ENCODE measurements at places on chromosomes 1 and 21.

DNA sequence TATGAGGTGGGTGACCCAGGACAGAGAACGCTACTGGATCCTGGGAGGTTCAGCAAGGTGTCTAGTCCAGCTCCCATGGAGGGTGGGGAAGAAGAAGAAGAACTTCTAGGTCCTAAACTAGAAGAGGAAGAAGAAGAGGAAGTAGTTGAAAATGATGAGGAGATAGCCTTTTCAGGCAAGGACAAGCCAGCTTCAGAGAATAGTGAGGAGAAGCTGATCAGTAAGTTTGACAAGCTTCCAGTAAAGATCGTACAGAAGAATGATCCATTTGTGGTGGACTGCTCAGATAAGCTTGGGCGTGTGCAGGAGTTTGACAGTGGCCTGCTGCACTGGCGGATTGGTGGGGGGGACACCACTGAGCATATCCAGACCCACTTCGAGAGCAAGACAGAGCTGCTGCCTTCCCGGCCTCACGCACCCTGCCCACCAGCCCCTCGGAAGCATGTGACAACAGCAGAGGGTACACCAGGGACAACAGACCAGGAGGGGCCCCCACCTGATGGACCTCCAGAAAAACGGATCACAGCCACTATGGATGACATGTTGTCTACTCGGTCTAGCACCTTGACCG lies 8.6 kb upstream of the PIGV start:
- DNase-seq, result no peak

DNA sequence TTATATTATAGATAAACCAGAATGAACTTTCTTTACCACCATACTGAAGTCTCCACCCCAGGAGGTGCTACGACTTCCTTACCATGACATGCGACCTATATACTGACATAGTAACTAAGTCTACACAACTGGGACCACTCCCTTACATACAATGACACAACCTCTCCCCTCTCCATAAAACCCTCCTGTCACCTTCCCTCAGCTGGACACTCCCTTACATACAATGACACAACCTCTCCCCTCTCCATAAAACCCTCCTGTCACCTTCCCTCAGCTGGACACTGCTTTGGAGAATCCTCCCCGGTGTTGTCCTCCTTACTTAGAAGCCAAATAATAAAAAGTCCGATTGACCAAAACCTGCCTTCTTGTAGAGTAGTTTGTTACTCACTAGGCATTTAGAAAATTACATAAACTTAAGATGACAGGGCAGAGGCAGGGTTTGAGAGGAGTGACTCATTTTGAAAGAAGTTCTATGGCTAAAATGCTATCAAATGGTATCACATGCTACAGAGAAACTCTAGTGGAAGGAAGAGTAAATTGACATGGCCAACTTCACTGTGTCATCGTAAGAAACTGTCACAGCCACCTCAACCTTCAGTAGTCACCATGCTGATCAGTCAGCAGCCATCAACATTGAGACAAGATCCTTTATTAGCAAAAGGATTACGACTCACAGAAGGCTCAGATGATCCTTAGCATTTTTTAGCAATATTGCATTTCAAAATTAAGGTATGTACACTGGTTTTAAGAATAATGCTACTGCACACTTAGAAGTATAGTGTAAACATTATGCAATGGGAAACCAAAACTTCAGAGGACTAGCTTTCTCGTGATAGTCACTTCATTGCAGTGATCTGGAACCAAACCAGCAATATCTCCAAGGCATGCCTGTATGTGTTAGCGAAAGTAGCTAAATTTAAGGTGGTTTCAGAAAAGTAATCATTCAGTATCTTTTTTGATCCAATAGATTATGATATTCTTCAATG lies 56.4 kb downstream of the AHCTF1 start:
- no peak for DNase-seq

DNA sequence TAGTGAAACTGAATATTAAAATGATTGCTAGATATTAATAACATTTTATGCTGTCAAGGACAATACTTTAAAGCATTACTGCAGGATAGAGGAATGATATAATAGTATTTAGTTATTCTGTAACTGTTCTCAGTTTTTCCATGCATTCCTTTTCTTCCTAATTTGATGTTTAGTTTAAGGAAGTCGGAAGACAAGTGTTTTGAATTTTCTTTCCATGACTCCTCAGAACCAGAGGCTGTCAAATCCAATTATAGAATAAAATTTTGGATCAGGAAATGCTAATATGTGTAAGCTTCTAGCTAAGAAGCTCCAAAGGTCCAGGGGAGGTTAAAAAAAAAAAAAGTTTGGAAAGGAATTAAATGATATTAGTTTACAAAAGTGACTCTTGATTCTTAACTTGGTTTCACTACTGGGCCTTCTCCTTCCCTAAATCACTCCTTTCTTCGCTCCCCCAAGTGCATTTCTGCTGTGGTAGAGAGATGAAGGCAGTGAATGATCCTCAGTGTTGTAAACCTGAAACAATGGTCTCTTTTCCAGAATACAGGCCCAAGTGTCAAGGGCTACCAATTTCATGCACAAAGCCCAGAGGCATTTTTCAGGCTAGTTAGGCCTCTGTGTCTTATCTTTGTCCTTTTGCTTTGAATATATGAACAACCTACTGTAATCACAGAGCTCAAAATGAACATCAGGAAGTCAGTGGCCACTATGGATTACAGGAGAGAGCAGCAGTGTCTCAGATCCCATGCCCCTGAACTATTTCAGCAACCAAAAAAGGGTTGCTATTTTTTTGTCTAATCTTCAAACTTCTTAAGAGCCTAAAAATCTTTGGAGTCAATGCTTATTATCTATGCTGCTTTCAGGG lies 6.2 kb downstream of the ADSS2 start:
- DNase-seq, result no peak

DNA sequence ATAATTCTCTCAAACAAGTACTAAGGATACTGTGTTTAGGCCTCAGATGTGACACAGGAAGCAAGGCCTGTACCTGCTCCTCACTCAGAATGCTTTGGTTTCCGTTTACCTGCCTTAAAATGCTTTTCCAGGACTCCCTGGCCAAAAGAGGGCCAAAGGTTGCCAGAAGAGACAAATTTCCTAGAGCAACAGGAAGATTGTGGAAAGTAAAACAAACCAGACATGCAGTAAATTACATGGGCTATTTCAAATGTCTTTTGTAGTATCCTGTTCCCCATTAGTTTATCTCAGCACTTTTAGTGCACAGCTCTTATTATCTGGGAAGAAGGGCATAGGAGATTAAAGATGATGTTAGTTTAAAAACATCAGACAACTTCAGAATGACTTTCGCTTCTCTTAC lies 280.0 kb downstream of the NFIA start:
- no peak for DNase-seq

- no peak for DNase-seq
These were observed 104.4 kb downstream of the TM2D1 start for GRCh38 chr1:61620536-61620935.

GRCh38 chr1:232952514-232953499 lies 2.4 kb downstream of the NTPCR start:
- no peak for DNase-seq

DNA sequence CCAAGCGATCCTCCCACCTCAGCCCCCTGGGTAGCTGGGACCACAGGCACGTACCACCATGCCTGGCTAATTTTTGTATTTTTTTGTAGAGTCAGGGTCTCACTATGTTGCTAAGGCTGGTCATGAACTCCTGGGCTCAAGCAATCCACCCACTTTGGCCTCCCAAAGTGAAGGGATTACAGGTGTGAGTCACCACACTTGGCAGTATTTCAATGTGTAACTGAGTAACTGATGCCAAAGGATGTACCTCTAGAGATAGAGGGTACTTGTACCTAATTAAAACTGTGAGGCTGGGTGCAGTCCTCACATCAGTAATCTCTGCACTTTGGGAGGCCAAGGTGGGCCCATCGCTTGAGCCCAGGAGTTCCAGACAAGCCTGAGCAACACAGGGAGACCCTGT lies 258.7 kb upstream of the DMRTA2 start:
- DNase-seq, result no peak

DNA sequence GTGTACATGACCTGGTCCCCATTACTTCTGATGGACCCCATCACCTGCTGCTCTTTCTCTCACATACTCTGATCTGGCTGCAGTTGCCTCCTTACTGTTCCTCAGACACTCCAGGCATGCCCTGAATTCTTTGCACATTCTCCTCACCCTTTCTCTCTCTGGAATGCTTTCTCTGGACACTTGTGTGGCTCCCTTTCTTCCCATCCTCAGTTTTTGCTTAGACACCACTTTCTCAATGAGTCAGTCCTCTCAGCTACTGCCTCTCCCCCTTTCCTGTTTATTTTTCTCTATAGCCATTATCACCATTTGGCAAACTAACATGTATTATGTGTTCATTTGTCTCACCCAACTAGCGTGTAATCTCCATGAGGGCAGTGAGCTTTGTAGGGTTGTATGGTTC lies 28.1 kb downstream of the PLXNA2 start:
- DNase-seq, result no peak

- no peak for DNase-seq
These were observed 54.0 kb downstream of the LTN1 start for GRCh38 chr21:28938726-28939125.

GRCh38 chr1:3992103-3992556 lies 92.1 kb upstream of the C1orf174 start:
- DNase-seq, result no peak

DNA sequence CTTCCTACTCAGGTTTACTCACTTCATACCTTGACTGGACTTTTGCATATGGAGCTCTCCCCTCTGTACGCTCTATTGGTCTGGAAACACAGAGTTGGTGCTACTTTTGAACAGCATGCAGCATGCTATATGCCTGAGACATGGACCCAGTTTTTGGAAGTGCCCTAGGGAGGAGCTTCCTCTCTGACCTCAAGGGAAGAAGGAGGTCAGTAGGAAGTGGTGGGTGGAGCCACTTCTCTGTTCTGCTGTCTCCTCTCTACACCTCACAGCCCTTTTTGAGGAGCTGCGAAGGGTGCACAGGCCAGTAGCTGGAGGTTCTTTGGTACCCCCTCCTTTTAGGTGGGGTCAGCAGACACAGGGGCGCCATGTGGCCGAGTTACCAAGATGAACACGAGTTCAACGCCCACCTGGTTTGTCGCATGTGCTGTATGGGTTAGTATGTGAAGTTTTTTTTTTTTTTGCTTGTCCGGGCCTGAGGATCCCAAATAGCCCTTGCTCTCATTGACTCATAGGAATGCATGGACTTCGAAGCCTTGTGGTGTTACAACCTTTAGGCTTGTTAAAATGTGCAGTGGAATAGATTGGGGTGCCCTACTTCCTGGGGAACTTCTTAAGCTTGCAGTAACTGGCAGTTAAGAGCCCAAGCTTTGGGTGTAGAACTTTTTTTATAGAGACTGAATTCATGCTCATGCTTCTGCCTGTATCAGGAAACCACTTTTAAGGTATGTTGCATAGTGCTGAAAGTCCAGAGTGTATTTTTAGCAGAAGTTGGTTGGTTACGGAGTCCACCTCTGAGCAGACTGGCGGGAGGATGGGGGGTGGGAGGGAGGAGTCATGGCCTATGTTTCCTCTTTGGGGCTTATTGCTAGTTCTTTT lies 10.7 kb downstream of the MACF1 start:
- peak; percentile 38 for DNase-seq

GRCh38 chr1:100045206-100045605 lies 75.4 kb downstream of the SLC35A3 start:
- no peak for DNase-seq

GRCh38 chr1:84361796-84362195 lies 36.5 kb upstream of the DNASE2B start:
- no peak for DNase-seq

DNA sequence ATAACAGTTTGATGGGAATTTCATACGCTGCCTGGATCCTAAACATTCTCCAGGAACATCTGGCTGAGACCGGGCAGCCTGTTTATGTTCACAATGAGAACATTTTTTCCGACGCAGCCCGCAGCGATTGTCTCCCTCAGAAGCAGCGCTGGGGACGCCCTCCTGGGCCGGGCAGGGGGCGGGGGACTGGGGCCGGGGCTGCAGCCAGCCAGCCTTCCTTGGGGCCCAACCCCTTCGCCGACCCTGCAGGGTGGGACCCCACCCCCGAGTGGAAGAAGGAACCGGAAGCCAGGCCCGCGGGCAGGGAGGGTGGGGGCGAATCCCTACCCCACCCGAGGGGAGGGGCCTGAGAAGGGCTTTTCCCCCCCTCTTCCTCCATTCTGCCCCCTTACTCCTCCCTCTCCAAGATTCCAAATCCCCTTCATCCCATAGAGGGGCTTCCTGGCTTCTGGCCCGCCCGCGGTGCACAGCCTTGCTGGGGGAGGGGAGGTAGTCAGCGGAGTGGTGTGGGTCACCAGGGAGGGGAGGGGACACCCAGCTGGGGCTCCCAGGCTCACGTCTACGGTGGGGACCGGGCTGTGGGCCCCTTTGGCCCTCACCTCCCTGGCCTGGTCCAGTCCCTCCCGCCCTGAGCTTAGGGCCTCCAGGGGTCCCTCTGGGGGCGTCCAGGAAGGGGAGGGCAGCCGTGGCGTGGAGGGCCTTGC lies 60.6 kb downstream of the WNT9A start:
- no peak for DNase-seq

GRCh38 chr1:85151446-85151845 lies 49.4 kb downstream of the SYDE2 start:
- DNase-seq, result no peak

- DNase-seq, result no peak
These were observed 121.9 kb upstream of the IVNS1ABP start for GRCh38 chr1:185438936-185439335.

DNA sequence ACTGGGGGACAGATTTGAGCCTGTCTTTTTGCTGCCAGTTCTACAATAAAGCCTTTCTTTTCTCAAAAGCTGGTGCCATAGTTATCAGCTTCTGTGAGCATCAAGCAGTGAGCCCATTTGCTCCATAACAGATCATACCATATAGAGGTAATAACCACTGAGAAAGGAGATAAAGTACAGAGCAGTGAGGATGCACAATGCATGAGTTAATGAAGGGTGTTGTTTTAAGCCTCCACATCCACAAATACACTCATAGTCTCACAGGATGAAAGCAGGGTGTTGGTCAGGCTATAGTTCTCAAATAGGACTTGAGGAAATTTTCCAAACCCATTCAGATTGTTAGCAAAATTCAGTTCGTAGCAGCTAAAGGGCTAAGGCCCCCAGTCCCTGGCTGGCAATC lies 25.6 kb upstream of the SLC35A3 start:
- DNase-seq, result no peak

DNA sequence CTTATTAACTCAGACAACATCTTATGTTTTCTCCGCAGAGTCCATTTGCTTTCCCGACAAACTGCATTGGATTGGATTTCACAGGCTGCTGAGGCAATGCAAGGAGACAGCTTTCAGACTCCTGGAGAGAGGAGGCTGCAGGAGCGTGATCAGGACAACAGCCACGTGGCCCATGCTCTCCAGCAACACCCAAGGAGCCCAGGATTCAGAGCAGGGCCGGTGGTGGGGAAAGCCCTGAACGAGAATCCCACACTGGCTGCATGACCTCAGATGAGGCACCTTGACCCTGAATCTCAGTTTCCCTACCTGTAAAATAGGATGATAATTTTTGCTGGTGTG lies 78.3 kb upstream of the NFASC start:
- no peak for DNase-seq
